Activated CD4-positive, alpha-beta memory T cell treated with anti-CD3 and anti-CD28 coated beads for 36 hours (primary cell): ENCODE measurements at places on chromosomes 16 and 17.

- no peak for DNase-seq
Measured at GRCh38 chr17:78057113-78057740, 71.3 kb downstream of the TMC6 start.

GRCh38 chr17:7323731-7324437 lies 5.3 kb downstream of the NEURL4 start:
- peak; percentile 75 for DNase-seq

DNA sequence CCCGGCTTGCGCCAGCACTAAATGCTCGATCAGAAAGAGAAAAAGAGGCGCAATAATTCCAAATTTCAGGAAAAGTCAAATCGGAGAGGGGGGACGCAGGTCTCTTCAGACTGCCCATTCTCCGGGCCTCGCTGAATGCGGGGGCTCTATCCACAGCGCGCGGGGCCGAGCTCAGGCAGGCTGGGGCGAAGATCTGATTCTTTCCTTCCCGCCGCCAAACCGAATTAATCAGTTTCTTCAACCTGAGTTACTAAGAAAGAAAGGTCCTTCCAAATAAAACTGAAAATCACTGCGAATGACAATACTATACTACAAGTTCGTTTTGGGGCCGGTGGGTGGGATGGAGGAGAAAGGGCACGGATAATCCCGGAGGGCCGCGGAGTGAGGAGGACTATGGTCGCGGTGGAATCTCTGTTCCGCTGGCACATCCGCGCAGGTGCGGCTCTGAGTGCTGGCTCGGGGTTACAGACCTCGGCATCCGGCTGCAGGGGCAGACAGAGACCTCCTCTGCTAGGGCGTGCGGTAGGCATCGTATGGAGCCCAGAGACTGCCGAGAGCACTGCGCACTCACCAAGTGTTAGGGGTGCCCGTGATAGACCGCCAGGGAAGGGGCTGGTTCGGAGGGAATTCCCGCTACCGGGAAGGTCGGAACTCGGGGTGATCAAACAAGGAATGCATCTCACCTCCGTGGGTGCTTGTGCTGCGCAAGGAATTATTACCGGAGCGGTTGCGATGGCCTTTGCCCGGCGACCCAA lies 4.0 kb upstream of the DLX4 start:
- DNase-seq, result peak; percentile 40

DNA sequence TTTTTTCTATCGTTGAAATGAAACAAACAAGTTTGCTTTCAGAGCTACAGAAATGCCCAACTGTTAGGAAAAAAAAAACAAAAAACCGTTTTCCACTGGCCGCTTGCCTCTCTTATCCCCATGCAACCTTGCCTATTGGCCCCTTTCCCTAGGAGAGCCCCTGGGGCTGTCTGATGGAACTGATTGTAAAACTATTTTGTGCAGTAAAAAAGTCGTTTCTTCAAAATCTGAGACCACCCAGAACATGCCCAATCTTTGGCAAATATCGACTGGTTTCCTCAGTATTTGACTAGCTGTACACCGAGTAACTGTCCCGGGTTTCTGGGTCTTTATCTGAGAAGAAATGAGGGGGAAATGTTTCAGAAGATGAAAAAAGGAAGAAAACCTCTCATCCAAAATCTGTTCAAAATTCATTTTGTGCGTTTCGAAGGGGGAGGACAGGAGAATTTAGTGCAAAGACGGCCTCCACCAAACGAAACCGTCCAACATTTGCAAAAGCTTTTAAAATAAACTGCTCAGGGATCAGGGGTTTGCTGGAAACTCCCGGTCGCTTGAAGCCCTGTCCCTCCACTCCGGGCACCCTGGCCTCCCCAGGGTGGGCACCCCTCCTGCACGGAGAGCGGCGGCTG lies 1.1 kb upstream of the GNAO1 start:
- DNase-seq, result no peak

DNA sequence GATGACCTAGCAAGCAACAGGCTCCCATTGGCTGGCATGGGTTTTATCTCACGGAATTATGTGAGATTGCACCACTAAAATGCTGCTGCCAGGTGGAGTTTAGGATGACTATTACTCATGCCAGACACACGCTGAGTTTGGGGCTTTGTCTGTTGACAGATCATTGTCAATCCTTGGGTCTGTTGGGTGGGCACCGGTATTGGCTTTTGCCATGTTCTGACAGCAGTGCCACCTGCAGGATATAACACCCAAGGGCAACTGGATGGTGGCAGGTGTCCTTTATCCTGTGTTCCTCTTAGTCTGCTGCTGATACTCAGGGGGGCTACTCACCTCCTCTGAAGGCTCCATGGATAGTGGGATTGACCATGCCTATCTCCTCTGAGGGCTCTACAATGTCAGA lies 221.6 kb upstream of the DYNLRB2 start:
- peak; percentile 12 for DNase-seq

DNA sequence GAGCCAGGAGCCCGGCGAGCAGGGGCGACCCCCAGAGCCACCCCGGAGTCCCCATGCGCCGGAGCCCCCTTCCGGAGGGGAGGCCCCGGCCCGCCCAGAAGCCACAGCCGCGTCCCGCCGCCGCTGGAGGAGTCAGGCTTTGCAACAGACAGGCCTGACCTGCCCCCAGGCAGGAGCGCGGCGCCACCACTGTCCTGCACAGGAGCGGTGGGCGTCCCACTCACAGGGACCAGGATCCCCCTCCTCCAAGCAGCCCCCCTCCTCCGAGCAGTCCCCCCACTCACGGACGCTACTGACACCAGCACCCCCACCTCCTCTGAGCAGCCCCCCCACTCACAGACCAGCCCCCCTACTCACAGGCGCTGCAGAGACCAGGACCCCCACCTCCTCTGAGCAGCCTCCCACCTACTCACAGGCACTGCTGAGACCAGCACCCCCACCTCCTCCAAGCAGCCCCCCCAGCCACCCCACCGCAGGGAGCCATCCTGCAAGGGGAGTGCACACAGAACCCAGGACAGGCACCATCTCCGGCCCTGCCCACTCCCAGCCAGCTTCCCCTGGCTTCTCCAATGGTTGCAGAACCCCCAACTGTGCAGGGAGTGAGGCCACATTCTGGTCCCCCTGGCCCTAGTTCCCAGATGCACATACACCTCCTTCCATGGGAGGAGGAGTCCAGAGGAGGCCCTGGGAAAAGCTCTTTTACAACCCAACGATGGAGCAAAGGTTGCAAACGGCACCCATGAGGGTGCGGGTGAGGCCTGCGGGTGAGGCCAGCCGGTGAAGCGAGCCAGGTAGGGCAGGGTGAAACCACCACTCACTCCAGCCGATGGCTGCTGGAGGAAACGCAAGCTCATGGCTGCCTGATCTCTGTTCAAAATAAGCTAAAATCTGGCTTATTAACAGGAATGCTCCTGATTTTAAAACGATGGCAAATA lies 69.9 kb downstream of the ABR start:
- peak; percentile 69 for DNase-seq

DNA sequence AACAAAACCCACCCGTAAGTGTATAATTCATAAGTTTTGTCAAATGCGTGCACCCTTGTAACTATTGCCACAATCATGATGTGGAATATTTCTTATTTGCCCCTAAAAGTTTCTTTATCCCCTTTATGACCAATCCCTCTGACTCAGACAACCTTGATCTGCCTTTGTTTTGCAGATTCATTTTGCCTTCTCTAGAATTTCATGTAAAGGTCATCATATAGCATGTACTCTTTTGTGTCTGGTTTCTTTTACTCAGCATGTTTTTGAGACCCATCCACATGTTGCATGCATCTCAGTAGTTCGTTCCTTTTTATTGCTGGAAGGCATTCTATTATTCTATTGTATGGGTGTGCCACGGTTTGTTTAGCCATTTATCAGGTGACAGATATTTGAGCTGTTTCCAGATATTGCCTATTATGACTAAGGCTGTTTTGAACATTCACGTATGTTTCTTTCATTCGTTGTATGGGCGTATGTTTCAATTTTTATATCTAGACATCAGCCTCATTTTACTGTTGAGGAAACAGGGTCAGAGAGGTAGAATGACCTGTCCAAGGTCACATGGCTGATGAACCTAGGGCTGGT lies 192.4 kb downstream of the RAB11FIP4 start:
- DNase-seq, result no peak

DNA sequence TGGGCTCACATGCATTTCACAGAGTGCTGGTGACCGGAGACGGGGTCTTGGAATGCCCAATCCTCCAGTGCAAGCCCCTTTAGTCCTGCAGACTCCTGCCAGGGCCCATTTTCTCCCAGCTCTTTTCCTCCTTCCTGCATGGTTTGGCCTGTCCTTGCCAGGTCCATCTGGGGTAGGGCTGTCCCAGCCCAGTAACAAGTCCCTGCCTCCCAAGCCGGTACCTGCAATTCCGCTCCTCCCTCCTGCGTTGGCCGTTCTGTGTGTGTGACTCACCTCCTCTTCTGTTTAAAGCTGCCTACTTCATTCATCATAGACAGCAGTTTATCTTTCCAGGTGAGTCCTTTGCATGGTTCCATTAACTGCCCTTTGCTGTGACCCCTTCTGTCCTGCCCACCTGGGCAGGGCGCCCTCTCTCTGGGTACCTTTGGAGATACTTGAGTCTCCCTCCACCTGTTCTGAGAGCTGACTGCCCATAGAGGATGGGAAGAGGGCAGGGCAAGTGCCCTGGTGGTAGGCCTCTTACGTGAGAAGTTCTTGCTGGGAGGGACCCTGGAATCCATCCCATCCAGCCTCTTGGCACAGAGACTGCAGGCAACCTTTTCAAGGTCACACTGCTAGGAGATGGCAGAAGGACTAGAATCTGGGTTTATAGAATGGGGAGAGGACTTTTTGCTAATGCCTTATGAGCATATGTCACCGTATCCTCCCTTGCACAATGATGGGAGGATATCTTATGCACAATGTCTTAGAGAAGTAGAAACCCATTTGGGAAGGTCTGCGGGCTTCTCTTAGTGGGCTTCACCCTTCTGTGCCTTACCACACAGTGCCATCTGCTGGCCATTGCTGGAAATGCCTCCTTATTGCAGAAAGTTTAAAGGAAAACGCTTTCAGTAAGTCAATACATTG lies 29.7 kb upstream of the LGALS9 start:
- peak; percentile 86 for DNase-seq

DNA sequence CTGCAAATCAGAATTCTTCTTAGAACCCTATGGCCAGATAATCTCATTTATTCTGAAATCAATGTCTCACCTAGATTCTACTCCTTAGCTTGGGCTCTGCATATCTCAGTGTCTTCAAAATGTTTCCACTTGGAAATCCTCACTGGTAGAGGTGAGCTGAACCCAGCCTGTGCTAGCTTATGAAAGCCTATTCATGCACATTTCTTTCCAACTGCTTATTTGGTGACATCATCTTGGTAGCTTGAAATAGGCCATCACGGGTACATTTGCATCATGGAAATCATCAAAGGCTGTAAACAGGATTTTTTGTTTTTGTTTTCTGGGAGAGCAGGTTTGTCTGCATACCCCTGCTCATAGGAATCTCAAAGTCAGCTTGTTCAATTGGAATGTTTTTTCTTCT lies 130.8 kb downstream of the KCNJ18 start:
- no peak for DNase-seq

DNA sequence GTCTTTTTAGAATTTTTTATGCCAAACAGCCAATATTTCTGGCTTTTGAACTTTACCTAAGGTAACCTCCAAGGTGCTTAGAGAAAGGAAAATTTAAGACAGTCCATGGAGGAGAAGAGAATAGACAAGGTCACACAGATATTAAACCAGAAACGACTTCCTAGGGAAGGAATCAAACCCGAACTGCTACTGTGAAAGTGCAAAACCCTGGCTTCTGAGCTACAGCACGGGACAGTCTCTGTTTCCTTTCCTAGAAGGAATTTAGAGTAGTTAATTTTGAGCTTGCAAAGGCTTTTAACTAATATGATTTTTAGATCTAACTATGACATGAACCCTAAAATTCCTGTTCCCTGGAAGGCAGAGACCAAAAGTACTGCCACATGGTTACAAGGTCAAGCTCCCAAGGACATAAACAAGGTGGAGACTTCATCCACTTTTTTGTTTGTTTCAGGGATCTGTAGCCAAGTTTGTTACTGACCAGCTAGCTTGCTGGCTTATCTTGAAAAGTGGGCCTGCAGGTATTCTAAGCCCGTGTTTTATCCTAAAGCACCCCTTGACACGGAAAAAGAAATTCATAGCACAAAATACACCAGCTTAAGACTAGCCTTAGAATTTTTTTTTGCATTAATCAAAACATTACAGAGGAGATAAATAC lies 188.2 kb downstream of the SPECC1 start:
- no peak for DNase-seq

DNA sequence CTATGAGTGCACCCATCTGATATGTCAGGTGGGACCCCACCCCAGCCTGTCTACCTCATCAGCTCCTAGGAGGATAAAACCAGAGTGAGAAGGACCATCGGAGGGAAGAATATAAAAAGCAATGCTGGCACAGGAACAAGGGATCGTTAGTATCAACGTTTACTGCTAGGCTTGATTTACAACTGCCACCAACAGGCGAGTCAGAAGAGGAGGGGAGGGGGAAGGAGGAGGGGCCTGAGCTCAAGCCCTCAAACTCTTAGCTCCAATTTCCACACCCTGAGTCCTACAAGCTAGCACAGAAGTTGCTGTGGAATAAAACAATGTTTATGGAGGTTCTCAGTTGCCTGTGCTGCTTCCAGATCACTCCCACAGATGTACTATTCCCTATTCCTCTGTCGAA lies 234.5 kb downstream of the C16orf78 start:
- DNase-seq, result no peak

- no peak for DNase-seq
Measured at GRCh38 chr17:45315648-45316433, 979 bp downstream of the MAP3K14 start.

- no peak for DNase-seq
Measured at GRCh38 chr16:11147033-11147753, 108.8 kb downstream of the SOCS1 start.

DNA sequence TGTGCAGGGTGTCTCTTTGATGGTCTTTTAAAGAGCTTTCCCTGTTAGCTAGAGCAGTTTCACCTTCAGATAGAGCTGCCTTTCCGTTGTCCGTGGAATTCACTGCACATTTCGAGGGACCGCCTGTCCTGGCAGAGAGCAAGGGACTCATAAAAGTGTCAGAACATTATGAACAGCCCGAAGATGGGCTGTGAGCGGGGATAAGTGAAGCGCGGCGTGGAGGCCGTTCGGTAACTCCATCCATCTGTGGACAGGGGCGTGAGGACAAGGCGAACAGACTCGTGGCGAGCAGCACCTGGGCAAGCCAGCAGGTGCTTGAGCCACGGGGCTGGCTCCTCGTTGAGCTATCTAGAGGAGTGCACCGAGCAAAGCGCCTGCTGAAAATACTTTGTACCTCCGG lies 371.2 kb downstream of the MAF start:
- no peak for DNase-seq

- no peak for DNase-seq
Measured at GRCh38 chr16:23131036-23131435, 18.2 kb downstream of the USP31 start.

- DNase-seq, result peak; percentile 29
Measured at GRCh38 chr16:57260294-57260929, 15.4 kb downstream of the ARL2BP start.

- DNase-seq, result no peak
Measured at GRCh38 chr17:67459985-67460384, 82.9 kb downstream of the PITPNC1 start.
